HT-29 (cell line): ENCODE measurements at places on chromosomes 7 and 10.

GRCh38 chr7:143954135-143954534, 509 bp upstream of the OR2F1 start:
- DNase-seq, result no peak

DNA sequence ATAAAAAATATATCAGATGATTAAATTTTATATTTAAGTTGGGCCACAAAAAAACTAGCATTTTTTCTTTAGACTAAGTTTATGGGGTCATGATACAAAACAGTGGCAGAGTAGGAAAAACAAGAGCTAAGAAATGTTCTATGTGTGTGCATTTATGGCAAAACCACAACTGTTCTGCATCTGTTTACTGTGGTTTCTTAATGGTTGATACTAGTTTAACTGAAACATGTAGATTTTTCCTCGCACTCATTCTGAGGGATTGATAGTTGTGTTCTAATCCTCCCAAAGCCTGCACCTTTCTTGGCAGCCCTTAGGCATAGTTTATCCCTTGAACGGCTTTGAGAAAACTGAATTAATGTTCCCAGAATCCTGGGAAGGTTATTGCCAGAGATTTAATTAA, 66.6 kb upstream of the PHYHIPL start:
- DNase-seq, result no peak

DNA sequence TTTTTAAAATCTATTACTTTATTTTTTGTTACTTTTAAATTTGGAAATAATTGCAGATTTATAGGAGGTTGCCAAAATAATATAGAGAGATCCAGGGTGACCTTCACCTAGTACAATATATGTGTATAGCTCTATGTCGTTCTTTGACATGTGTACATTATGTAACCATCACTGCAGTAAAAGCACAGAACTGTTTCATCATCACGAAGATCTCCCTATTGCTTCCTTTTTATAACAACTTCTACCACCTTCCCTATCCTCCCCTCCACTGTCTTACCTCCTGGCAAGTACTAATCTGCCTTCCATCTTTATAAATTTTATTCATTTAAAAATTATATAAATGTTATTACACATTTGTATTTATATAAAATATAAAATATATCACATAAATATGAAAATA, 251.0 kb downstream of the AUTS2 start:
- no peak for DNase-seq

GRCh38 chr10:118720685-118721538, 33.9 kb downstream of the CACUL1 start:
- peak; percentile 85 for DNase-seq

GRCh38 chr10:32376771-32377170, 29.8 kb upstream of the EPC1 start:
- DNase-seq, result no peak

DNA sequence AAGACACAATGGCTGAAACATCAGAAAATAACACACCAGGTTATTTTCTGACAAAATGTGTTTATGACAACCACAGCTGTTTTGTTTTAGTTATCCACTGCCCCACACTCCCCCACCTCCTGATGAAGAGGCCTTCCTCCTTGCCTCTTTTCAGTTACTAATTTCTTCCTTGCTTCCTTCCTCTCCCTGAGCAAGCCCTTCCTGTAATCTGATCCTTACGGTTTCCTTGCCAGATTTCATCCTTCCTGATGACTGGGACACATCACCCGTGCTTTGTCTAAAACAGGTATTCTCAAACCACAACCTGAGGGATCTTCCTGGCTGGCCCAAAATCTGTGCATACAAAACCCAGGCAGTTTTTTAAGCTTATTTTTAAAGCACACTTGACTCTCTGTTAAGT, 39.4 kb downstream of the CHST15 start:
- DNase-seq, result no peak
